Effector memory CD4-positive, alpha-beta T cell (primary cell): ENCODE measurements at places on chromosomes 1 and 21.
A peak's percentile ranks its signal among the peaks of the same experiment; 100 is the strongest.

GRCh38 chr1:5954964-5955363 lies 37.3 kb downstream of the NPHP4 start:
- DNase-seq, result no peak

DNA sequence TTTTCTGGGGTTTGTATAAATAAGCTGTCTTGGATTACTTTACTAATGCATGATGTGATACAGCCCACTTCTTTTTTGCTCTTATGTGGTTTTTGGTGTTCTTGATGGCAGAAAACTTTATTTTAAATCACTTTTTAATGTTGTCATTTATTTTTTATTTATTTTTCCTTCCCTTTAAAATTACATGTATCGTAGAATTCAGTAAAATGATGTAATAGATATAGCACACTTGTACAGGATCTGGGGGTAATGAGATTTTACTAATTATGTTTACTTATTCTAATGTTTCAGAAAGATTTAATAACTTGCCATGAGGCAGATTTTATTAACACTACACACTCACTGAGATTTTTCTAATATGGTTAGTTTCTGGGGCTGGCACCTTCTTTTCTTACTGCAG lies 701 bp upstream of the B3GALT2 start:
- no peak for DNase-seq

DNA sequence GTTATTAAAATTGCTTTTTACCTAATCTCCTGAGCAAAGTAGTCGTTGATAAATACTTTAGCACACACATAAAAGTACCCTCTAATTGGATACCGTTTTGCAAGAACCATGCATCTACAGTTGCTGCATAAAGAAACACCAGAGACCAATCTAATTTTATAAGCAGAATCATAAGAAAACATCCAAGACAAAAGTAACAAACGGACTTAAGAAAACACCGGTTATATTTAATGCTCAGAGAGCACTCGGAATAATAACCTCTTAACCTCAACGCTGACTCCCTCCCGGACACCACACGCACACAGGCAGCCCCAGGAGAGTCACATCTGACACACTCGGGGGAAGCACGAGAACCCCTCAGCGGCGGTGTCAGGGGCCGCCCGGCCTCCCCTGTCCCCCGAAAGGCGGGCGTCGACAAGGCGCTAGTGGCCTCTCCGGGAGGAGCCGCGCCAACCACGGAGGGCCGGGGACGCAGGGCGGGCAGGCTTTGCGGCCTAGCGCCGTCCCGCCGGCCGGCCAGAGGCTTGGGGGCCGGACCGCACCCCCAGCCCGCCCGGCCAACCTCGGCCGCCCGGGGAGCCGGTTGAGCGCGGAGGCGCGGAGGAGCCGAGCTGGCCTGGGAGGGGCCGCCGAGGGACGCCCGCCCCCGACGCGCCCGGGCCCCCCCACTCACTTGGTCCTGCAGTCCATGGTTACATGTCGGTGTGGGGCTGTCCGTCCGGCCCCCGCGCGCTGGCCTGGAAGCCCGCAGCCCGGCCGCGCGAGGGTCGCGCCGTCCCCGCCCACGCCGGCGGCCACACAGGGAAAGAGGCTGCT lies 606 bp downstream of the DENND1B start:
- DNase-seq, result peak; percentile 40

GRCh38 chr1:23748016-23748415 lies 4.7 kb downstream of the ELOA start:
- DNase-seq, result no peak

GRCh38 chr1:46043458-46044017 lies 88.9 kb downstream of the PIK3R3 start:
- no peak for DNase-seq

DNA sequence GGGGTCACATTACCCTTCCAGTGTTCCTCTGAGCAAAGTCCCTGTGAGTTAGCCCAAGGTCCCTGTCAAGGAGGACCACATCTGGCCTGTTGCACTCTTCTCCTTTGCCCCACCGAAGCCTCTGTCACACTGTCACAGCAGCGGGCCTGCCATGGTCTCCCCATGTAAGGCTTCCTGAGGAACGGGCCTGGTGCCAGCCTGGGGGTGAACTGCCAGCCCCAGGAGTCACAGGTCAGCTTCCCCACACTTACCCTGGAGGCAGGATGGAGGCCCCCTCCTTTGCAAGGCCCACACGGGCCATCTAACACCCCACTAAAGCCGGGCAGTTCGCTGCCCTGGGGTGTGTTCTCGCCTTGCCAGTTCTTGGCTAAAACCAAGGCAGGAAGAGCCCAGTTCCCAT lies 14.1 kb downstream of the TNFRSF1B start:
- DNase-seq, result no peak
